AG08395 (cell line): ENCODE measurements at places on chromosomes 2 and 18.

DNA sequence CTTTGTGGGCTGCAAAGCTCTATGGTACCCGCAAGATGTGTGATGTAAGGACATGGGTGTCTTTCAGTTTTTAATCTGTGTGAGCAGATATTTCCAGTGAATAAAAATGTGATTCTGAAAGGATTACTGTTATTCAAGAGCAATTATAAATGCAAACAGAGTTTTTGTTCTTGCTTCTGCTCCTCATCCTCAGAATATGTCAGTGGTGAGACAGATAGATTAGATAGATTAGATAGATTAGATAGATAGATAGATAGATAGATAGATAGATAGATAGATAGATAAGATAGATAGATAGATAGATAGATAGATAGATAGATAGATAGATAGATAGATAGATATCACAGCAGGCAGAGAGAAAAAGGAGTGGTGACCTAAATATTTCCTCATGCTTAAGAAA is 142.6 kb downstream of the RTN4 start:
- no peak for DNase-seq

DNA sequence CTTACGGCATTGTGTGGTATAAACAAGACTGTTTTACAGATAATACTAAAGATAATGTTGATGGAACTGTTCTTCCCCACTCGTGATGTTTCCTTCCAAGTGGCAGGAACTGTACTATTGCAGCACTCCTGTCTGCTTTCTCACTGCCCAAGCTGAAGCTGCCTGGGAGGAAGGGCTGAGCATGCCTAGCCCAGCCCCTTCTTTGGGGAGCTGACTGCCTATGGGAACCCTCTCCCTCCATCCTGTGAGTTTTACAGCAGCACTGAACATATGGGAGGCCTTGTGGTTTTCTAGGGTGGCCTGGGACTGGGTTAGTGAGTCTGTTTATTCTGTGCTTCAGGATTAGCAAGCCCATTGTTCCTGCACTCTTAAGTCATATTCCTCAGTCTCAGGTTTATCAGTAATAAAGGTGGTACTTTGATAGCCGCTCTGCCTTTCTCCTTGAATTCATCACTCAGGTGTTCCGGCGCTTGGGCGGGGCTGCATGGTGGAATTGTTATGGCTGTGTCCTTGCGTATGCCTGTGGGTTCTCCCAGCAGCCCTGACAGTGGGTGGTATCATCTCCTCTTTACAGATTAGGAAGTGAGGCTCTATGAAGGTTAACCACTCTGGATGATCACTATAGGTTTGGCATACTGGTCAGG is 379.7 kb downstream of the PTPRM start:
- DNase-seq, result peak; percentile 60

GRCh38 chr2:105683011-105683492 is 61.7 kb upstream of the NCK2 start:
- no peak for DNase-seq

DNA sequence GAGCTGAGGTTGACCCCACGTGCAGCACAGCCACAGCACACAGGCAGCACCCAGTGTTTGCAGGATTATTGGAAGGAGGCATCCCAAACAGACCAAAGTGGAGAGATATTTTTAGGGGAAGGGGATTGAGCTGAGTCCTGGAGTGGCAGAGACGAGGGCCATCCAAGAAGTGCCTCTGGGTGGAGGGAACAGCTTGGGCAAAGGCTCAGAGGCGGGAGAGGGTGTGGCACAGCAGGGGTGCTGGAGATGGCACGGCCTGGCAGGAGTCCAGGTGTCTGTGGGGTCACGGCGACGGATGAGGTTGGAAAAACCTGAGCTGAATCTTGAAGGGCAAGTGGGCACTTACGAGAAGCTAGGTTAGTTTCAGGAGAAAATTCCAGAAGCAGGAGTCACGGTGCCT is 60.6 kb downstream of the INHBB start:
- DNase-seq, result no peak

- DNase-seq, result peak; percentile 24
Measured at GRCh38 chr2:143397884-143398614, 268.8 kb downstream of the ARHGAP15 start.

DNA sequence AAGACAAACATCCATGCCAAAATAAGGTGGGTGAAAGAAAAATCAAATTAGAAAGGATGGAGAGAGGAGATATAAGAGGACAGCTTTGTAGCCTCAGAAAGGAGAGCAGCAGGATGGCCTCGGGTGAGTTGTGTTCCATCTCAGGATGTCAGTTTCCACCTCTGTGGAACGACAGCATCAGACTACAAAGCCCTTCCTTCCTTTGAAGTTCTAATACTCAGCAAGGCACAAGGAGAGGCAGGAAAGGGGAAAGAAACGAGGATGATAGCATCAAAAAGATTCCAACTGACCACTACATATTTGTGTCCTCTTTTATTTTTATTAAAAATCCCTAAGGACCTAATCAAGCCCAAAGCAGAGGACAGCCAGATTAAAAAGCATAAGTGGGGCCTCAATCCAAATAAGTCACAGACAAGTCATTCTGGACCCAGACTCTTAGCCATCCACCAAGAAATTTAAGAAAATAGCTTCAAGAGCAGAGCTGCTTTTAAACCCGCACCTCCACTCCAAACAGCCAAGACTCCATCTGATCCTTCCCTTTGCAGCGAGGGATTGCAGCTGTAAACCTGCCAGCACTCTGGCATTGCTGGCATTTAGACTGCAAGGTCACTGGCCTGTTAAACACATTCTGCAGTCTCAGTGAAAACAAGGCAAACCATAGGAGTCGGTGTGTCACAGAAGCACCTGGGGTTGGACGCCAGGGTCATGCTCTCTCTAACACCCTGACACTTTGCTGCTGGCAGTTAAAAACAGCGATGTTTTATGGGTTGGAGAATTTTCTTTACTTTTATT is 314.5 kb upstream of the CHAC2 start:
- DNase-seq, result no peak

DNA sequence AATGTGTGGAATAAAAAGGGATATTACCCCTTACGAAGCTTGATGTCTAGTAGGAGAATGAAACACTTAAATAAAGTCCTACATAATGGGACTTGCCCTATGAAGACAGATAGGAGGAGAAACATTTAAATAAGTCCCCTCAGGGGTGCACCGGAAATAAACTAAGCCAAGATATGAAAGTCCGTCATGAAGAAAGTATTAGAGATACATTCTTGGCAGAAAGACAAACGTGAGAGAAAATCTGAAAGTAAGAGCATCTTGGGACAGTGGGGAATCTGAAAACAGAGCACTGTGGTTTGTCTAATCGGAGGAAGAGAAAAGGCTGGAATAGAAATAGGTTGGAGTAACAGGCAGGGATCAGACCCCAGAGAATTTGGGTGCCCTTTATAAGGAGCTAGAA is 516.9 kb upstream of the DSEL start:
- DNase-seq, result no peak

DNA sequence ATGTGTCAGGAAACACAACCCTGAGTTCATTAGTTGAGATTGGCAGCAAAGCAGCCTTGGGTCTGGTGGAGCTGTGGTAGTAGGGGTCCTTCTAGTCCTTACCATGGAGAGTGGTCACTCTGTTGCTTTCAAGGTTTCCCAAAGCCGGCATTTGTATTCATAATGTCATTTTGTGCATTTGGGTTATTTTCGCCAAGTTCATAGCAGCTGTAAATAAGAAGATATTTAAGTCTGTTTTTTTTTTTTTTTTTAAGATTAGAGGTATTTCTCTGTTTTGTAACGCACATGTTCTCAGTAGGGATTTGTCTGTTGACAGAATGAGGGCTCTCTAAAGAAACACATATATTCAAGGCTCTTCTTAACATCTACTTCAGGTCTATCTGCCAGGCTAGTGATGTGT is 114.1 kb downstream of the PRPF40A start:
- DNase-seq, result no peak

- DNase-seq, result no peak
Measured at GRCh38 chr2:28470759-28471158, 25.1 kb upstream of the PLB1 start.

DNA sequence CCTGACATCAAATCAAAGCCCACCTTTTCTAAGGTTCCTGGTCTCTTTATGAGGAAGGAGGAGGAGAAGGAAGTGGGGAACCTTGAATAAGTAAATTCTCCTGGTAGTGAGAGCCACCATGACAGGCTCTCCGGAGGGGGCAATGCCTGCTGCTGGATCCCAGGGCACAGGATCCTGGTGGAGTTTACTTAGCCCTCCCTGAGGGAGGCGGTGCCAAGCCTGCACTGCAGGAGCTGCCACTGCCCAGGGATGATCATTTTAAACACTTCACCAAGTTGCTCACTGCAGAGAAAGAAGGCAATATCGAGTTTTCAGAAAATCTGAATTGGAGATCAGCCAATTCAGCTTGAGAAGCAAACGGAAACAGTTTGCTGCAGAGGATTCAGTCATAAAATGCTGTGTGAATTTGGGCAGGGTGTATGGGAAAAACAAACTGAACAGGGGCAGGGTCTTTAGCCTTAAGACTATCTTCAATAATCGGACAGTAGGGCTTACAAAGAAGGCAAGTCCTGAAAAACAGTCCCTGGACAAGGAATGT is 200.7 kb downstream of the RAD51AP2 start:
- DNase-seq, result no peak

DNA sequence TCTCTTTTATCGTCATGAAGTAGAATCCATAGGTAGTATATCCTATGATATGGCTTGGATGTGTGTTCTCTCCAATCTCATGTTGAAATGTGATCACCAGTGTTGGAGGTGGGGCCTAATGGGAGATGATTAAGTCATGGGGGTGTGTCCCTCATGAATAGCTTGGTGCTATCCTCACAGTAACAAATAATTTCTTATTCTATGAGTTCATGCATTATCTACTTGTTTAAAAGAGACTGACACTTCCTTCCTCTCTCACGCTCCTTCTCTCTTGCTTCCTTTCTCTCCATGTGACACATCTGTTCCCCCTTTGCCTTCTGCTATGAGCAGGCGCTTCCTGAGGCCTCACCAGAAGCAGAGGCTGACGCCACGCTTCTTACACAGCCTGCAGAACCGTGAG is 165.6 kb downstream of the MREG start:
- DNase-seq, result no peak

DNA sequence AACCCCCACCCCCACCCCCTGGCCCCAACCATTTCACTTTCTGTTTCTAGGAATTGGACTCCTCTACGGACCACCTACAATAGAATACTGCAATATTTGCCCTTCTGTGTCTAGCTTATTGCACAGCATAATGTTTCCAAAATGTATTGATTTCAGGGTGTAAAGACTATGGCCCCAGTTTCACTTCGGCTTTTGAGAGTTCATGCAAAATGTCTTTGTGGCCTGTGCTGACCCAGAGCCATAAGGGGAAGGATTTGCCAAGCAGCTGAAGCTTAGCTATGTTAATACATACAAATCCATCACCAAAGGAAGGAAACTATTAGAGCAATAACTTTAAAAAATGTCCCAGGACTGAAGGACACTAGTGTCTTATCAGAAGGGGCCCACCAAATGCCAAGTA is 11.2 kb upstream of the ATP9B start:
- DNase-seq, result no peak
